ENCODE measurements at places on chromosomes 1 and 21. TPM values are rescaled to one million over a fixed set of nuclear protein-coding genes. Genes with fewer than 3 reads are reported as not detected.

GRCh38 chr1:150150133-150151021 lies 661 bp downstream of the PLEKHO1 start:
- DNase-seq: peak; percentile 21

DNA sequence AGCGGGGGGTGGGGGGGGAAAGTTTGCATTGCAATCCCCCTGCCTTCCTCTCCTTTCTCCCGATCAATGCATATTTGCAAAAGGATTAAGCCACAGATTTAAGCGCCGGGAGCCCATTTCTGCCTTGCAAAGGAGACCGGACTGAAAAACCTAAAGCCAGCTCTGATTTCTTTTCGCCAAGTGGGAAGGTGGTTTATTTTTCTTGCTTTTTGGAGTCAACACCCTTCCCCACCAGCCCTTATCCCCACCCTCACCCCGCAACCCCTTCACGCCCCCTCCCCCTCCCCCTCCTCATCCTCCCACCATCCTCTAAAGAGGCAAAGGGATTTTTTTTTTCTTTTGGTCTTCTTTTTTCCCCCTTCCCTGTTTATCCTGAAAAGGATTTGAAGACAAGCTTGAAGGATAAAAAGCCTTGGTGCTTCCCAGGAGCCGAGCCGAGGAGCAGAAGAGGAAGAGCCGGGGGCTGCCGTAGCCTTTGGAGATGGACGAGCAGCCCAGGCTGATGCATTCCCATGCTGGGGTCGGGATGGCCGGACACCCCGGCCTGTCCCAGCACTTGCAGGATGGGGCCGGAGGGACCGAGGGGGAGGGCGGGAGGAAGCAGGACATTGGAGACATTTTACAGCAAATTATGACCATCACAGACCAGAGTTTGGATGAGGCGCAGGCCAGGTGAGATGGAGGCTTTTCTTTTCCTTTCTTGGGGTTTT lies 513 bp downstream of the PBX1 start:
- no peak for DNase-seq

- no peak for DNase-seq
These were observed 17.4 kb upstream of the KLF18 start for GRCh38 chr1:44158871-44159270.

Gene VASH2
- polyA plus RNA-seq: not detected

- peak; percentile 23 for DNase-seq
These were observed 221.0 kb upstream of the CSF3R start for GRCh38 chr1:36703526-36704208.

DNA sequence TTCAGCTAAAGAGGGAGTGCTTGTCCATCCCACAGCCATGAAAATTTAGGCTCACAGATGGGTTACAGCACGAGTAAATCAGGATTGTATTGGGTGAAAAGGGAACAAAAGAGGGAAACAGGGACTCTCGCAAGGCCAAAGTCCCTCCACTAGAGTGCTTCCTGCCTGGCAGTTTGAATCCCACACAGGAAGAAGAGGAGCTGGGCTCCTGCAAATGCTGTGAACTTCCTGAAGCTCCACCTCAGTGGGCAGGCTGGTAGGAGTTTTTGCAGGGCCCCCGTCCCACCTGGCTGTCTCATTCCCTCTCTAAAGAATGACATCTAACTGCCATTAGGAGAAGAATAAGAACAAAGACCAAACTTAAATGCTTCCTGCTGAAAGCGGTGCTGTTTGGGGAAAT lies 712.0 kb upstream of the PRMT6 start:
- DNase-seq: no peak

- no peak for DNase-seq
These were observed 11.2 kb upstream of the DPH2 start for GRCh38 chr1:43958351-43959255.

GRCh38 chr1:4179914-4180735 lies 280.1 kb upstream of the C1orf174 start:
- no peak for DNase-seq

Gene MAP3K21
- not detected for polyA plus RNA-seq

Gene NHLH1
- not detected for polyA plus RNA-seq

- DNase-seq: no peak
These were observed 45.4 kb downstream of the SLC45A1 start for GRCh38 chr1:8363186-8363766.

DNA sequence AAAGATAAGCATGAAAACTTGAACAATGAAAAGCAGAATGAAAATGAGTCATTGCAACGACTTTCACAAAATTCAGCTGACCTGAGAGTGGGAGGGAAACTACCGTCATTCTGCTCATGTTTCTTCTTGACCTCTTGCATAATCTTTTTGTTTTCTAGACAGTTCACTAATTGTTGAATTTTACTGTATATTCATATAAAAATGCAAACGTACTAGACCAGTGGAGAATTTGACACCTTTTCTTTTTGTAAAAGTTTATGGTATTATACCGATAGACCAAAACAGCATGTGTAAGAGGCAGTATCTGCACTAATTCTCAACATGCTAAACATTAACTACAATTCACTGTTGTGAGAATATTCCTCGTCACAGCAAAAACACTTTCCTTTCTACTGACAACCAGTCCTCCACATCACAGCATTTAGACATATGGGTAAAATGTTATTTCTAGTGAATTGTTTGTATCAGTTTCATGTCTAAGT lies 137.8 kb downstream of the GREM2 start:
- no peak for DNase-seq

DNA sequence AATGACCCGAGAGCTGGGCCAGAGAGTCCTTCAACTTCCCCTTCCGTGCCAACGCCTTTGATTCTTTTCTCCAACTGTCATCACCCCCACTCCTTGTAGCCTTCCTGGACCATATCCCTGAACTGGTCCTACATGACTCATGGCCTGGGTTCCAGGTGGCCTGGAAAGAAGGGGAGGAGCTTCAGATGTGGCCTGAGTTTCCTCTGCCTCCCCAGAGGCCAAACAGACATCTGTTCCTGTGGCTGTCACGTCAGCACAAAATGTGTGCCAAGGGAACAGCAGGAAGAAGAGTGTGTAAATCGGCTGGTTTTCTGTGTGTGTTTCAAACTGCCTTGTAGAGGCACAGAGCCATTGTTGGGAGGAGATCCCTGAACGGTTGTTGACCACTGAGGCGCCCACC lies 24.9 kb upstream of the KIRREL1 start:
- DNase-seq: no peak

DNA sequence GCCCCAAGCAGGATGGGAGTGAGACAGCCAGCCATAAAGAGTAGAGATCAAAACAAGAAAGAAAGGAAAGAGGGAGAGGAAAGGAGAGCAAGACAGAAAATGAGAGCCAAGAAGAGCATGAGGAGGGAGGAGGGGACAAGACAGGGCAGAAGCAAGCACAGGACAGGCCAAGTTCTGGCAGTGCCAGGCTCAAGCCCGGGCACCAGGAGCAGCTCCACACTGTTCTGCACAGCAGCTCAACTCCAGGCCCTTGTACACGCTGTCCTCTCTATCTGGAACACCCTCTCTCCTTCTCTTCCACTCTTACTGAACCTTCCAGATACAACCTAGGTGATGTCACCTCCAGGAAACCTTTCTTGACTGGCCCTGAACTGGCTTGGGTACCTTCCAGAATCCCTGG lies 11.7 kb downstream of the IFFO2 start:
- no peak for DNase-seq

- no peak for DNase-seq
These were observed 46.8 kb upstream of the ZC3H11B start for GRCh38 chr1:219659684-219660083.

- no peak for DNase-seq
These were observed 6.6 kb downstream of the CMPK1 start for GRCh38 chr1:47340227-47340626.

DNA sequence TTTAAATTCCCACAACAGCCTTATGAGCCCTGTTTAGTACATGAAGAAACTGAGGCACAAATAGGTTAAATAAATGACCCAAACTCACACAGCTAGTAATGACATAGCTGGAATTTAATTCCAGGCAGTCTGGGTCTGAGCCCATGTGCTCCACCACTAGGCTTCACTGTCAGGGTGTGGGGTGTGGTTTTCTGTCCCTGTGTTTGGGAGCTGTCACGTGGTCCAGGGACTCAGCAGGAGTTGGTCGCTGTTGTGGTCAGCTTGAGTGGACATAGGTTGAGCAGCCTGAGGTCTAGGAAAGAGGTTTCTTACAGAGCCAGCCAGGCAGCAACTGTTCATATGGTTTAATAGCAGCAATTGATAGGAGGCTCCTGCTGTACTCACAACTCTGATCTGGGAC lies 28.0 kb upstream of the KCNA10 start:
- no peak for DNase-seq

Gene CFAP141
- not detected for polyA plus RNA-seq

Gene AMIGO1
- polyA plus RNA-seq: 5.0 TPM

- DNase-seq: no peak
These were observed 44.7 kb upstream of the VAV3 start for GRCh38 chr1:108009603-108010195.

- DNase-seq: no peak
These were observed 61.0 kb downstream of the RUNX1 start for GRCh38 chr21:34988139-34988538.

DNA sequence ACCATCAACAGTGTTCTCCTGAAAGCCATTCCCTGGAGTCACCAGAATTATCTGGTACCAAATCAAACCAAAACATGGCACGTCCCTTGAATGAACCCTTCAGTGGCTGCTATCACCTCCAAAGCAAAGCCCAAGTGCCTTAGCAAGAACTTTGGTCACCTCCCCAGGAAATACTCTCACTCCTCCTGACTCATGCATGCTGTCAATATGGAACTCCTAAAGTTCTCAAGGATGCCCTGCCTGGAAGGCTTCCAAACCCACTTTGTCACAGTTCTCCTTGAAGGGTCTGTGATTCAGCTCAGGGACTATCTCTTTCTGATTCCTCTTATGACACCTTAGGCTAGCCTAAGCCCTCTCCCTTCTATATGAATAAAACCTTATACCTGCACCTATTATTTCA lies 146.1 kb upstream of the RUNX1 start:
- no peak for DNase-seq

GRCh38 chr1:157771661-157772425 lies 5.1 kb downstream of the FCRL2 start:
- DNase-seq: no peak
